CD4-positive, alpha-beta T cell (primary cell): ENCODE measurements at places on chromosomes 16 and 17.
A peak's percentile ranks its signal among the peaks of the same experiment; 100 is the strongest.

DNA sequence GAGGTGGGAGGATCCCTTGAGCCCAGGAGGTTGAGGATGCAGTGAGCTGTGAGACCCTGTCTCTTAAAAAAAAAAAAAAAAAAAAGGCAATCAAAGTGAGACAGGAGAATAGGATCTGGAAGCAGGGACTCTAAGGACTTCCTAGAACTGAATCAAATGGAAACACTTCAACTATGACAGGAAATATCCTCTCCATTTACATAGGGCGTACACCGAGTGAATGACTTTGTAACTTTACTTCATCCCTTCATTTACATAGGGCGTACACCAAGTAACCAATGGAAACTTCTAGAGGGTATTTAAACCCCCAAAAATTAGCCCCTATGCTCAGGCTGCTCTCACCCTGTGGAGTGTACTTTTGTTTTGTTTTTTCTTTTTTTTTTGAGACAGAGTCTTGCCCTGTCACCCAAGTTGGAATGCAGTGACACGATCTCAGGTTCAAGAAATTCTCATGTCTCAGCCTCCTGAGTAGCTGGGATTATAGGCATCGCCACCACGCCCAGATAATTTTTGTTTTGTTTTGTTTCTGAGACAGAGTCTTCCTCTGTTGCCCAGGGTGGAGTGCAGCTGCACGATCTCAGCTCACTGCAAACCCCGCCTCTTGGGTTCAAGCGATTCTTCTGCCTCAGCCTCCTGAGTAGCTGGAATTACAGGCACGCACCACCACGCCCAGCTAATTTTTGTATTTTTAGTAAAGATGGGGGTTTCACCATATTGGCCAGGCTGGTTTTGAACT, 9.6 kb upstream of the PRPSAP1 start:
- no peak overlapping the region for H3K27ac ChIP-seq
- no peak for DNase-seq
- no peak overlapping the region for H3K4me3 ChIP-seq
- no peaks in the 10 kb centered on the region for H3K27me3 ChIP-seq
- no peaks in the 10 kb centered on the region for H3K4me1 ChIP-seq
- no peaks in the 10 kb centered on the region for H3K36me3 ChIP-seq

- H3K36me3 ChIP-seq, result peaks cover 62% of the 10 kb centered on the region
- no peak overlapping the region for H3K27ac ChIP-seq
These were observed 14.1 kb downstream of the MTHFSD start for GRCh38 chr16:86540894-86541293.

DNA sequence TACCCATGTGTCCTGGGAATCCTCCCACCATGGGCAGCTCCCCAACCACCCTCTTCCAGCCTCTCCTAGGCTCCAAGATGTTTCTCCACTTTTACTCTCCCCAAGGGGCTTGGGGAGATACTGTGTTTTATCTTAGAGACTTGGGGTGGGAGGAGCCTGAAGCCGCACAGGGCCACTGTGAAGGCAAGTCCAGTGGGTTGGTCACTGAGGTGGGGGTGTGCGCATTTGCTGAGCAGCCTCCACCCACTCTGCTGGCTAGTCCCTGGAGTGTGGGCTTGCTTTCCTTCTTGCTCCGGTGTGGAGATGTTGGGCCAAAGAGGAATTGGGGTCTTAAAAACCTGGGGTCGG, 4.1 kb upstream of the CLDN9 start:
- H3K4me1 ChIP-seq, result peaks cover 51% of the 10 kb centered on the region
- no peak for DNase-seq
- no peak overlapping the region for H3K27ac ChIP-seq
- no peaks in the 10 kb centered on the region for H3K36me3 ChIP-seq
- peaks cover 9% of the 10 kb centered on the region for H3K27me3 ChIP-seq
- peak overlapping the region; percentile 20 for H3K4me3 ChIP-seq

DNA sequence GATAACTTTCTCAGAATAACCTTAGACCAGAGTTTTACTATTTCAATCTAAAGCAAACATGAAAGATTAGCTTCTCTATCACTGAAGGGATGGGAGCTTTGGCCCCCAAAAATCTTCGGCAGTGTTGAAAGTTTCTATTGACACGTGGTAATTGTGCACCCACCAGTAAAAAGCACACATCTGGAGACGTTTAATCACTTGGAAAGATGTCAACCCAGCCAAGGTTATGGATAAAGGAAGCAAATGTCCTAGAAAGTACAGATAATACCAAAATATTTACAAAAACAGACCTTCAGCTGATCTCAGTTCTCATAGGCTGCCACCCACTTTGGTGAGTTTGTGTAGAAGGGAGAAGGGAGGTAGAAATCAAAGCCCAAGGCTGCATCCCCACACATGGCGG, 5.3 kb downstream of the MYCBPAP start:
- no peaks in the 10 kb centered on the region for H3K27me3 ChIP-seq
- no peak for DNase-seq
- no peaks in the 10 kb centered on the region for H3K36me3 ChIP-seq
- H3K4me3 ChIP-seq, result no peak overlapping the region
- H3K27ac ChIP-seq, result no peak overlapping the region
